Right lung (tissue), 10 donors: ENCODE measurements at places on chromosomes 1 and 21.

- no peak for DNase-seq
These were observed 41.5 kb upstream of the SGIP1 start for GRCh38 chr1:66492424-66492823.

- DNase-seq = no peak
These were observed 40.1 kb downstream of the F3 start for GRCh38 chr1:94501426-94501825.

GRCh38 chr1:217272385-217272784 is 358.5 kb downstream of the GPATCH2 start:
- DNase-seq = no peak

DNA sequence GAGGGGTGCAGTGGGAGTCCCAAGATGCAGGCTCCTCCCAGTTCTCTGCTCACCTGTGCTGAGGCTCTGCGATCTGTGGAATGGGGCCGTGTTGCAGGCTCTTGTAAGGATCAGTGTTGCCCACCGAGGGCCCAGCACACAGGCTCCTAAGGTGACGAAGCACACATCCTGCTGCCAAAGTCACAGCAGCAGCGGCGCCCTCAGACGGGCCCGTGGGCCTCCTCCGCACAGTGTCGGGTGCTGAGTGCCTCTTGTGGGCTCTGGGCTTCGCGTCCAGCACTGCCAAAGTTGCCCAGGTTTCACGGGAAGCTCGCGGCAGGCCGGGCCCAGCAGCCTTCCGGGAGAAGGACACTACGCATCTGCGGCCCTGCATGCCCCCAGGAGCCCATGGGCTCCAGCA is 72.1 kb upstream of the ABCG1 start:
- no peak for DNase-seq

- no peak for DNase-seq
These were observed 5.1 kb upstream of the ZNF326 start for GRCh38 chr1:89989799-89990198.

GRCh38 chr1:246791303-246791918 is 67.2 kb downstream of the SCCPDH start:
- DNase-seq = no peak

DNA sequence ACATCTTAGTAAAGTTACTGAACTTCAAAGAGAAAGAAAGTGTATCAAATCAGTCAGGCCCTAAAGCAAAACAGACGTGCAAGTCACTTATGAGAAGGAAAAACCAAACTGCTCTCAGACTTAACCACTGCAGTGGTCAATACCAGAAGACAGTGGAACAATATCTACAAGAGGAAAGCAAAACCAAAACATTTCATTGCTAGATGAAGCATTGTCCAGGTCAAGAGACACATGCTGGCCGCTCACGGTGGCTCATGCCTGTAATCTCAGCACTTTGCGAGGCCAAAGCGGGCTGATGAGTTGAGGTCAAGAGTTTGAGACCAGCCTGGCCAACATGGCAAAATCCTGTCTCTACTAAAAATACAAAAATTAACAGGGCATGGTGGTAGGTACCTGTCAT is 82.0 kb upstream of the MROH9 start:
- DNase-seq = no peak

DNA sequence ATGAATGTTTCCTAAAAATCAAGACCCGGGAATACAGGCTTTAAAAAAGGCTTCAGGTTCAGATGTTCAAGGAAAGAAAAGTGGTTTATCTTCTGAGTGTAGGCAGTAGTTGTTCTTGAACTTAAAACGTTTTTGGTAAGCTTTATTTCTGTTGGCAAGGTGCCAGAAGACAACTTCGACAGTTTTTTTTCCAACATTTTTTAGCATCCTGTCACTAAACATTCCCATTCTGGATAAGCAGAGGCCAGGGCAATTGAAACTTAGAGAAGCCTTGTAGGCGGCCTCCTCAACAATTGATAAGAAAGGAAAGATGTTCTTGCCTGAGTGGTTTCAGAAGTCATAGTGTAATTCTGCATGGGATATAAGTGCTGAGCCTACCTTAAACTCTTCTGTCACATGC is 66.7 kb downstream of the PATJ start:
- peak; percentile 5 for DNase-seq

GRCh38 chr1:80048716-80049115 is 1042.2 kb upstream of the ADGRL4 start:
- DNase-seq = no peak

- DNase-seq = no peak
These were observed 1334.8 kb downstream of the MRPL39 start for GRCh38 chr21:24272521-24272938.

- no peak for DNase-seq
These were observed 227.4 kb downstream of the SDCCAG8 start for GRCh38 chr1:243483071-243483771.

- DNase-seq = no peak
These were observed 473.8 kb upstream of the PKN2 start for GRCh38 chr1:88210103-88210787.

GRCh38 chr1:65429806-65430205 is 9.3 kb downstream of the LEPR start:
- no peak for DNase-seq

DNA sequence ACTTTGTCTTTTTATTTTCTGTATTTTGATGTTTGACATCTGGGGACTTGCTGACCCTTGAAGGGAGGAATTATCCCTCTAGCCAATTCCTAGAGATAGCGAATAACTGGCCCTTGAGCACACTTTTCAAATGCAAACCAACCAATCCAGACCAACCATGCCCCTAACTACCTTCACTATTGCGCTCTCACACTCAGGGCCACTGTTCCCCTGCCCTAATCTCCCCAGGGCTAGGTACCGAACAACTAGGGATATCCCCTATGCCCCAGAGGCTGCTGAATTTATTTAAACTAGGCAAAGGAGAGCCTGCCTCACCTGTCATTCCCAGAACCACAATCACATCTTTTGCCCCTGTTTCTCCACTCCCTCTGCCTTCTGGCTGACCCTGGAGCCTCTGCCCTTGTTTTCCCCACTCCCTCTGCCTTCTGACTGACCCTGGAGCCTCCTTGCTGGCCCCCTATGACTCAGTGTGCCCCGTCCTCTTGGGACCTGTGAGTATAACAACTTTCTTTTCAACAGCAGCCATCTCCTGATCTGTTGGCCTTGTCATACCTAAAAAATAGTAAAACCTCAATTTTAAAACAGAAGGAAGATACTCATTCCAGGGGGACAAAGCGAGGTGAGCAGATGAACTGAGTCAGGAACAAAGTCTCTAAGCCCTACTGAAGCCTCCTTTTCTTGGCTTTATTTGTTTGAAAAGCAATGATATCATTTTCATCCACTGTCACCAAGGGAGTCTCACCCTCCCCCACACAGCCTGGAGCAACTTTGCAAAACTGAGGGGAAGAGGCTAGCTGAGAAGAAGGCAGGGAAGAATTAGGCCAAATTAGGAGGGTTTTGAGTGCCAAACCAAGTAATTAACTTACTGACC is 115.5 kb downstream of the NMNAT2 start:
- no peak for DNase-seq

GRCh38 chr1:6427441-6428390 is 3.1 kb downstream of the ESPN start:
- no peak for DNase-seq

DNA sequence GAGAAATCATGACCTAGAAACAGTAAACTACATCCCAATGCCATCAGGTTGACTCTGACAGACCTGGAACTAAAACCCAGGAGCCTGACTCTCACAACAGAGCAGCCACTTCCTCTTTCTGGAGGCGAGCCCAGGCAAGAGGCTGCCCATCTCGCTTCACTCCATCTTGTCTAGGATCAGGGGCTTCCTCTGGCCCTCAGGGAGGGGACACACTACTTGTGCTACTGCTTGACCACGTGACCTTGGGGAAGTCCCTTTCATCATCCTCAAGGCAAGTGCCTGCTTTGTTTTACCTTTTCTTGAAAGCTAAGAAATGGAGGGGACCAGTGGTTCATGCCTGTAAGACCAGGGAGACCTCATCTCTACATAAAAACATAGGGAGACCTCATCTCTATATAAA is 2.6 kb upstream of the TENT5B start:
- DNase-seq = no peak

DNA sequence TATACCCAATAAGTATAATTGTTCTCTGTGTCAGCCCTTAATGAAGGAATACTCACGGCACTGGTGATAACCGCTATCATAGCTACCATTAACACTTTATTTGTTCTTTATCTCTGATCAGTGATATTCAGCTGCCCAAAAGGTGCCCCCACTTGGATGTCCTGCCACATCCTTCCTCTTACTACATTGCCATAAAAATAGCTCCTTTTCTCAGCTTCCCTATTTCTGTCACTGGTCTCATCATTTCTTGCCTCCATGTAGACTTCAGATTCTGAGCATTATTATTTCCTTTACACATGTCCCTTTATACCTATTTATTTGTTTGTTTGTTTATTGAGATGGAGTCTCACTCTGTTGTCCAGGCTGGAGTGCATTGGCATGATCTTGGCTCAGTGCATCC is 2.7 kb upstream of the RAB29 start:
- DNase-seq = no peak

DNA sequence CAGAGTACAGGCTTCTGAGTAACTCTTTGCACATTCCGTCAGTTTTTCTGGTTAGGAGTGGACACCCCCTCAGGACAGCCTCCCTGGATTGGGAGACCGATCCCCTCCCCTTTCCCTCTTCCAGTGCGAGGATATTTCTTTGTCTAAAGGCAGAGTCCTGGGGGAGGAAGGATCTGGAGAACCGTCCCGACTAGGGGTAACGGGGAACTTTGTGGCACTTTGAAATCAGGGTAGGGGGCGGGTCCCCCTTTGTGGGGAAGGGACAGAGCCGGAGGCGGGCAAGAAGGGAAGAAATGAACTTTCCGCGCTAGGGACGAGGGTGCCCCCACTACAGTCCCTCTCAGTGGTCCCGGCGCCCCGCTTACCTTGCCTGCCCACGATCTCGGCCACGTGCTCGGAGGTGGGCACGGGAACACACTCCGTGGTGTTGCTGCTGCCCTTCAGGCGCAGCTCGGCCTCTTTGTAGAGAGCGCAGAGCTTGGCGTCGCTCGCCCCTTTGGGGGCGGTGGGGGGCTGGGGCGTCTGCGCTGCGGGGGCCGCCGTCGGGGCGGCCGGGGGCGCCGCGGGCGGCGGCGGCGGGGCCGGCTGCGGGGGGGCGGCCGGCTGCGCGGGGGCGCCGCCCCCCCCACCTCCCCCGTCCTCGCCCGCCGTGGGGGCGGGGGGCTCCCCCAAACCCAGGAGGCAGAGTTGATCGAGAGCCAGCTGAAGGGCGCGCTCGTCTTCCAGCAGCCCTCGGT is 917 bp downstream of the MEX3A start:
- DNase-seq = peak; percentile 45

DNA sequence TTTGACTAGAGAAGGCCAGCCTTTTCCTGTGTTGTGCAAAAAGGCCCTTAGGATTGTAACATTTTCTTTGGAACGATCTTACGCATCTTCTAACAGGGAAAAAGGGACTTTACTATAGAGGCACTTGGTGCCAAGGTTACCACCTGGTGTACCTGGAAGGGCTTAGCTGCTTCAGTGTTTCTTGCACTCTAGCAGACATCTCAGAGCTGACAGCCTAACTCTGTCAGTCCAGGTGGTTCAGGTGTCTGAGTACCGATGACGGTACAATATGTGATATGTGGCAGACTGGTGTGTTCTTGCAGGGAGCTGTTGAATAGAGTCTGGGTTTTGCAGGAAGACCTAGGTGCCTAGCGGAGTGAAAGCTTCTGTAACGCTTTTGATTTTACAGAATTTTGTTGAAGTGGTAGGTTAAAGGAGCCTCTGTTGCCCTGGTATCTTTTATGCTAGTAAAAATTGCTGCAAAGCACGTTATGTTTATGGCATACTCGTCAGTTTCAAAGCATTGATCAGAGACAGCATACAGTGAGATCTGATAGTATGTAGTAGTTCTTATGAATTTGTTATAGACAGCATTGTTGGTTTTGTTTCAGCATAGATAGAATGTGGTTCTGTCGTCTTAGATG is 1.4 kb downstream of the MAGI3 start:
- no peak for DNase-seq

GRCh38 chr1:160935527-160936258 is 18.9 kb downstream of the ITLN2 start:
- no peak for DNase-seq

DNA sequence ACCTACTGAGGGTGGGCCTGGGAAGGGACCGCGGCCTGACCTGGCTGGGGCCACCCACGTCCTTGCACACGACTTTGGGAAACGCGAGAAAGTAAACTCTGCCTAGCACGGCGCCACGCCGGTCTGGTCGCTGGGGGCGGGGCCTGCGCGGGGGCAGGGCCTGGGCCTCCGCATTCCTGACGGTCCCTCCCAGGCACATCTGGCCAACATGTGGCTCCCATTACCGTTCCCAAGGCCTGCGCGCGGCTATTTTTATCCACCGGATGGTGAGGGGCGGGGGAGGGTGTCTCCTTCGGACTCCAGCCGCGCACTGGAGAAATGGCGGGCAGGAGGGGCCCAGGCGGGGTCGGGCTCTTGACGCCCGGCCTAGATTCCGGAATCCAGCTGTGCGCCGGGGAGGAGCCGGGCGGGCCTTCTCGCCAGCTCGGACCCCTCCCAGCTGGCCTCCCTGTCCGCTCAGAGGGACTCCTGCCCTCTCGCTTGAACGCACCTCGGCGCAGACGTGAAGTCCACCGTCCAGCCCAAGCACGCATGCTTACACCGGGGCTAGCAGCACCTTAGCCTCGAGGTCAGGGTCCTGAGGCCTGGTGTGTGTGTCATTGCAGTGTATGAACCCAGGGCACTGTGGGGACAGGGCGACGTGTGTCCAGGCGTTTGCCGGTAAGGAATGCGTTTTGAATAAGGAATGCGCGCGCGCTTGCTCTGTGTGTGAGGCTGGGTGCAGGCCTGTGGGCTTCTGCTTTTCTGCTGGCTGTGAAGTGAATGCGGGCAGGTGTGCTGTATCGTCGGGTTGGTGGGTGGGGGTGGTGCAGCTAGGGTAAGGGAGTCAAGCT is 2.1 kb downstream of the EVA1B start:
- DNase-seq = peak; percentile 91

- DNase-seq = no peak
These were observed 19.0 kb upstream of the MFN2 start for GRCh38 chr1:11961230-11961629.

GRCh38 chr1:208213786-208214185 is 30.4 kb downstream of the PLXNA2 start:
- DNase-seq = no peak

DNA sequence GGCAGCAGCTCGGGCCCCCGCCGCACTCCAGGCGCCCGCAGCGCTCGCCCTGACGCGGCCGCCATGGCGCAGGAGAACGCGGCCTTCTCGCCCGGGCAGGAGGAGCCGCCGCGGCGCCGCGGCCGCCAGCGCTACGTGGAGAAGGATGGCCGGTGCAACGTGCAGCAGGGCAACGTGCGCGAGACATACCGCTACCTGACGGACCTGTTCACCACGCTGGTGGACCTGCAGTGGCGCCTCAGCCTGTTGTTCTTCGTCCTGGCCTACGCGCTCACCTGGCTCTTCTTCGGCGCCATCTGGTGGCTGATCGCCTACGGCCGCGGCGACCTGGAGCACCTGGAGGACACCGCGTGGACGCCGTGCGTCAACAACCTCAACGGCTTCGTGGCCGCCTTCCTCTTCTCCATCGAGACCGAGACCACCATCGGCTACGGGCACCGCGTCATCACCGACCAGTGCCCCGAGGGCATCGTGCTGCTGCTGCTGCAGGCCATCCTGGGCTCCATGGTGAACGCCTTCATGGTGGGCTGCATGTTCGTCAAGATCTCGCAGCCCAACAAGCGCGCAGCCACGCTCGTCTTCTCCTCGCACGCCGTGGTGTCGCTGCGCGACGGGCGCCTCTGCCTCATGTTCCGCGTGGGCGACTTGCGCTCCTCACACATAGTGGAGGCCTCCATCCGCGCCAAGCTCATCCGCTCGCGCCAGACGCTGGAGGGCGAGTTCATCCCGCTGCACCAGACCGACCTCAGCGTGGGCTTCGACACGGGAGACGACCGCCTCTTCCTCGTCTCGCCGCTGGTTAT is 2.8 kb downstream of the KCNJ9 start:
- DNase-seq = peak; percentile 49

- peak; percentile 8 for DNase-seq
These were observed 488.0 kb upstream of the PLXNA2 start for GRCh38 chr1:208731981-208732821.
